ENCODE measurements at places on chromosomes 5 and 9.

GRCh38 chr9:136827794-136828473, 14.3 kb upstream of the AJM1 start:
- no peak for DNase-seq

DNA sequence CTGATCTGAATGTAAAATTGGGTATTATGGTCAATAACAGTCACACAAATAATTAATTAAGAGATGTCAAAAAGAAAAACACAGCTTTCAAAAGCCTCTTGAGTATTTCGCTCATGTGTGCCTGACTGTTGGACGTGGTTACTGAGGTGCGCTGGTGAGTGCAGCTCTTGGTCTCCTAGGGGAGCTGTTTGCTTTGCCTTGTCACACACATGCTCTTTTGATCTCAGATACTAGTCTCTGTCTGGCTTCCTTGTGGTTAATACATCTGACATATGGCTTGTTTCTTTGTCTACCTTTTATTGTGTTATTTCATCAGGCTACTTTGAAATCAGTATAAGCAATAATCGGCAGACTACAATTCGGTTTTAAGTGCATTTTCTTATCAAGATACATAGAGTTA, 51.5 kb downstream of the PCSK1 start:
- DNase-seq, result no peak

GRCh38 chr9:129270205-129270604, 92.1 kb upstream of the IER5L start:
- DNase-seq, result no peak

- DNase-seq, result peak; percentile 52
Observed at GRCh38 chr5:127041571-127041970, 11.2 kb upstream of the MARCHF3 start.

DNA sequence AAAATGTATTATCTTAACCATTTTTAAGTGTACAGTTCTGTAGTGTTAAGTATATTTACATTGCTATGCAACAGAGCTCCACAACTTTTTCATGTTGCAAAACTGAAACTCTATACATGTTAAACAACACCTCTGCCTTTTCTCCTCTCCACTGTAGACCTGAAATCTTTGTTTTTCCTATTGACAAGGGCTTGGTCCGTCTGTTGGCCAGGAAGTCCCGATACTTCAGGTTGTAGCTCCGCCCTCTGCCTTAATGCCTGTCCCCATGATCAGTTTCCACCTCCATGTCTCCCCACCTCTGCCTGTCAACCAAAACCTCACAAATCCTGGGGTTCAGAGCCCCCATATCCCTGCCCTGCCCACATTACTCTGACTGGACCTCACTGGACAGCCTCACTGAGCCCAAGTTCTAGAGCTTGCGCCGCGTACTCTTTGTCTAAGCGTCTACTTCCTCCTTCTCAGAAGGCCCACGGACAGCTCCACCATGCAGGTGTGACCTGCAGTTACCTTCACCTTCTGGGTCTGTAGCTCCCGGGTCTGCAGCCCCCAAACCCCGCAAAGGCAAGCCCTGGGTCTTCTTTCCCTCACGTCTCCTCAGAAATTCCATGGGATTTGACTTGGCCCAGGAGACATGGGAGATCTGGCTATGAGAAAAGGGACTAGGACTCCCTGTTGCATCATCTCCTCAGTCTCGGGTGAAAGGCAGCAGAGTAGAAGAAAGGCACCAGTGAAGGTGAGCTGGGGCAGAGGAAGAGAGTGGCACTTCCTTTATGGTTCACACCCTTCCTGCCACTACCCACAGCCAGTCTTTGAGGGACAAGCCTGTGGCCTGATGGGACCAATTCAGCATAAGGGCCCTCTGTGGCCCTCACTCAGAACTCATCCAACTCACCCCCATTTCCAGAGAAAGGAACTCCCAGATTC, 8.0 kb downstream of the GLIPR2 start:
- no peak for DNase-seq

DNA sequence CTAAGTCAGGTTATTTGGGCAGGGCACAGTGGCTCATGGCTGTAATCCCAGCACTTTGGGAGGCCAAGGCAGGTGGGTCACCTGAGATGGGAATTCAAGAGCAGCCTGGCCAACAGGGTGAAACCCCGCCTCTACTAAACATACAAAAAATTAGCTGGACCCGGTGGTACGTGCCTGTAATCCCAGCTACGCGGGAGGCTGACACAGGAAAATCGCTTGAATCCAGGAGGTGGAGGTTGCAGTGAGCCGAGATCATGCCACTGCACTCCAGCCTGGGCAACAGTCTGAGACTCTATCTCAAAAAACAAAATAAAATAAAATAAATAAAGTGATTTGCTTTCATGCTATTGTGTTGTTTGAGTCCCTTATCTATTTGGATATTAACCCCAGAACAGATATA, 8.2 kb upstream of the FBXW2 start:
- DNase-seq, result no peak

DNA sequence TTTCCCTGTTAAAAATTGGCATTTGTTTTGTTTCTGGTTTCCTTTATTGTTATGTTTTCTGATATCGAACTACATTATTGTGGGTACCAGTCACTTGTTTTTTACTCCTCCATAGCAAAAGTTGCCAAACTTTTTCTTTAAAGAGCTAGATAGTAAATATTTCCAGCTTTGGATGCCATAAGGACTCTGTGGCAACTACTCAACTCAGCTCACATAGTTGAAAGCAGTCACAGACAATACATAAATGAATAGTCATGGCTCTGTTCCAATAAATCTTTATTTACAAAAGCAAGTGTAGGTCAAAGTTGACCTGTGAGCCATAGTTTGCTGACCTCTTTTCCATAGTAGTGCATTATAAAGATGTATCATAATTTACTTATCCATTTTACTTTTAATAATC, 305.0 kb downstream of the RASEF start:
- no peak for DNase-seq

GRCh38 chr5:123486951-123487655, 24.9 kb upstream of the CSNK1G3 start:
- peak; percentile 82 for DNase-seq

- no peak for DNase-seq
Observed at GRCh38 chr5:8943301-8943700, 602.6 kb downstream of the SEMA5A start.

DNA sequence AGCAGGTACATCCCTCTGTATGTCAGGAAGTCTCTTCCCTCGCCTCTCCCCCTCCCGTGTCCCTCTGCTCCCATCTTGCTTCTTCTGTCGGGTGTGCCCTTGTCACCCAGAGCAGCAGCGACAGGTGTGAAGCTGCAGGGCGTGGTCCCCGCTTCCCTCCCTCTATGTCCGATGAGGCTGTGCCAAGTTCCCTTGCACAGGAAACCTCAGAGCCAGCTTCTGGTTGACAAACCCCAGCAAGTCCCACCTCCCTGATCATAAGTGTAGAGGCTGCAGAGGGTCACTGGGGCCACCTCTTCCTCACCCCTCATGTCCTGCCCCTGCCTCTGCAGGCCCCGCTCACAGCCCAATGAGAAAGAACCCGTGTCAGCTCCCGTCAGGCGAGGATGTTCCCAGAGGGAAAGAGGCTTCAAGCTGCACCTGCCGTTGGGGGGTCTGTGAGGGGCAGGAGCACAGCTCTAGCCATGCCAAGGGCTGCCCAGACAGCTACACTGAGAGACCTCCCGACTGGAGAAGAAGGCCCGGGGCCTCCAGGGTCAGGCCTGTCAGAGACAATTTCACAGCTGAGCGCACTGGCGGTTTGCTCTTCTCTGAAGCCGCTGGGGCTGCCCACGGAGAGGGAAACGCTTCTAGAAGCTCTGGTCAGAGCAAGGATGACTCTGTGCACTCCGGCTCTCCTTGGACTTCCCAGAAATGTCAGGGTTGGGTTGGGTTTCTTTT, 73.3 kb downstream of the AK8 start:
- no peak for DNase-seq

DNA sequence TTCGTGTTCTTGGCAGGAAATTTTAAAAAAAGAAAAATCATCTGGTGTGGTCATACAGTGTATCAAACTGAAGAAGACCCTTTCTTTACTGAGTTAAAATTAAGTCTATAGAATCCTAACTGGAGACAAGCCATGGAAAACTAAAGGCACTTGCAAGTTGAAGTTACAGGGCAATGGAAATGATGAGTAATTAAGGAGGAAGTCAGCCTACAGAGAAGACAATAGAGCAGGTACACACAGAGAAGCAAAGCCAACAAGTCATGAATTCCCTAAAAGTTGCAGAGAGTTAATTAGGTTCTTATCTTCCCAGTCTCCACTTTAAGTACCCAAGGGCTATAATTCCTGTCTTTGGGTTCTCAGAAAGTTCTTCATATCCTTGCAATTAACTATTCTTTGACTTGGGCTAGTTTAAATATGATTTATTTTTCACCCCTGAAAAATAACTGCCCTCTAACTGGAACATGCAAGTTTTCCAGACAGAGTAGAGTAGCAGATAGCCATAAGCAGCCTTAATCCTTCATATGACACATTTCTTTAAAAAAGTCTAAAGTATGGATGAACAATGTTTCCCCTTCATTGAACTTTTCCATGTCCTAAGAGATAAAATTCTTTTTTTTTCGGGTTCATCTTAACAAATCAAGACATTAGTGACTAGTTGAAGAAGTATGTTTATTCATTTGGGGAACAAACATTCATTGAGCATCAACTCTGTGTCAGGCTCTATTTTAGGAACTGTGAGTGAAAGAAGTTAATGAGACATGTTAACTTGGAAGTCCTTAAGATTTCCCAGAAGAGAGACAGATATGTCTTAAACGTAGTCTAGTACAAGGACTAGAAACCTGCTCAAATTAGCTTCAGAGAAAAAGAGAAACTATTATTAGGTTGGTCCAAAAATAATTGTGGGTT, 5.2 kb upstream of the ITGA2 start:
- peak; percentile 53 for DNase-seq

DNA sequence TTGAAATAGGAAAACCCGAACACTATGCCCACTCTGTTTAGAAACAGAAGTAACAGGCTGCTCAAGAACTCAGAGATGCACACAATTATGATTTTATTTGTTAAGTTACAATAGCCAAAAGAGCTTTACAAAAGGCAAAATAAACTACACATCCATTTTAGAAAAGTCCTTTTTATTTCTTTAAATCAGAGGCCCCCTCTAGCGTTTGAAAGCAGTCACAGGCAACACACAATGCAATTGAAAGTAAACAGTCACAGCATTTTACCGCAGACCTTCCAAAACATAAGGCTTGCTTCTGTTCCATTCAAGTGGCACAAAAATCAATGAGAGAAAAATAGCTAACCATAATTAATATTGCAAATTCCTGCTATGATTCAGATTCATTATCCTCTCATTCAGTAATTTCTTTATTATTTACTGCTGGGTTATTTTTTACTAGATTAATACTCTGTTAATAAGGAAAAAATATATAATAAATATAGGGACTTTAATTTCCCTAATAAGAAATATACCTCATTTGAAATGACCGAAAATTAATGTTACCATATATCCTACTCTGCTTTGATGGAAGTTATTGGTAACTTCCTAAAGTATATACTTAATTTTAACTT, 78.3 kb downstream of the CEP120 start:
- peak; percentile 78 for DNase-seq

- no peak for DNase-seq
Observed at GRCh38 chr9:107180206-107180605, 102.9 kb upstream of the RAD23B start.

DNA sequence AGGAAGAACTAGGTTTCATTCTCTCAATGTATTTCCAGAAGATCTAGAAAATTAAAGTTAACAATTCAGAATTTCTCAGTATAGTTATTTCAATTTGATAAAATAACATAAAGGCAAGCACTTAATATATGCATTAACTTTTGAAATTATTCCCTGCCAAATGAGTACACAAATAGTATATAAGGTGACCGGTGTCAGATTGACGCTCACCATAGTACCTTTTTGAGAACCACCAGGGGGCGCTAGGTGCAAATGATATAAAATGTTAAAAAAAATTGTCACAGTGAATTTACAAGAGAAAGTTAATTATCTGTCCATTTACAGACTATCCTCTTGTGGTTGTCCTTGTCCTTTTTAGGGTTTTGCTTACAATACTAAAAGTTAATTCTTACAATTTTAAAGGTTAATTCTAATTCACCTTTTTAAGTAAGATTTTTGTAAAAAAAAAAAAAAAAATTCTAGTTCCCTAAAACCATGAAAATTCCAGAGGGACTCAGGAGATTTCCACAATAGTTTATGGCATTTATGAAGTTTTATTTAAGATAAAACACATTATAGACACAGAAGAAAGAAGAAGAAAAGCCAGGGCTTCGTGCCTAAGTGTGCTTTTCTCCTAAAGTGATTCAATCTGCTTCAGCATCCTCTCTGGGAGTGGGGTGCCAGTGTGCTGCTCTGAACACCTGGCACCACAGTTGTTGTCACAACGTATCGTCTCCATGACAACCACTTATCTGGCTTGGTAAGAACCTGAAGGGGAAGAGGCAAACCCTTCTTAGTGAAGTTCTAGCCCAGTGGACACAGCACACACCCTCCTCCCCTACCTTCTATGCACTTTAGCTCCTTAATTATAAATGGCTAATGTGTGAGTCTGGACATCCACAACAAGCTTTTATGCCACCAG, 1.7 kb downstream of the ADAMTS16 start:
- DNase-seq, result peak; percentile 76

GRCh38 chr5:74326571-74327338, 313.8 kb downstream of the ENC1 start:
- DNase-seq, result peak; percentile 90

DNA sequence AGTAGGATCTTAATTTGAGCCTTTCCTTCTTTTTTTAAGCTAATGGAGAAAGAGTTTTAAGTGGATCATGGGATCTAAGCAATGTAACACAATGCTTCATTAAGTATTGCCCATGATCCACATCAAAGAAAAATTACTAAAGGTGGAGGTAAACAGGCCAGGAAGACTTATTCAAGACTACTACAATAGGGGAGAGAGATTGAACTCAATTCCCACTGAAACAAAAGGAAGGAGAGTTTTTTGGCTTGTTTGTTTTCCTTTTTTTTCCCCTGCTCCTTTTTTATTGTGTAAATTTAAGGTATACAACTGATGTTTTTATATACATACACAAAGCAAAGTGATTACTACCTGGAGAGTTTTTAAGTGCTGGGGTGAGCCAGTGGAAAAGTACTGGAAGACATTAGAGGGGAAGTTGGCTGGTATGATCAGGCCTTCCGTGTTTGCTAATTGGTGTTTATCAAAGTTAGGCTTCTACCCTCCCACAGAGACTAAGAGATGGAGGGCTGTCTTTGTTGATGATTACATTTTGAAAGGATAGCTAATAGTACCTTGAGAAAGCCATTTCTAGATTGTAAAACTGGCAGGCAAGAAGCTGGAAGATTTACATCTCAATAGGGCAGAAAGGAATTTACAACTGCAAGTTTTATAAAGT, 262.7 kb downstream of the CHSY3 start:
- DNase-seq, result no peak

GRCh38 chr9:128226412-128226801, 23.2 kb downstream of the DNM1 start:
- DNase-seq, result no peak

GRCh38 chr5:140988608-140989007, 22.3 kb downstream of the PCDHAC2 start:
- DNase-seq, result no peak

- DNase-seq, result no peak
Observed at GRCh38 chr9:33151601-33152000, 15.5 kb downstream of the B4GALT1 start.

- no peak for DNase-seq
Observed at GRCh38 chr5:102764381-102765004, 9.4 kb downstream of the PAM start.

GRCh38 chr5:1497242-1497777, 26.4 kb downstream of the LPCAT1 start:
- no peak for DNase-seq

GRCh38 chr9:121367306-121368137, 2.5 kb downstream of the STOM start:
- peak; percentile 56 for DNase-seq

Measured in GM23248 (cell line).